ENCODE measurements at places on chromosomes 6 and 20.

- DNase-seq, result no peak
These were observed 34.6 kb downstream of the RNF146 start for GRCh38 chr6:127301199-127301700.

DNA sequence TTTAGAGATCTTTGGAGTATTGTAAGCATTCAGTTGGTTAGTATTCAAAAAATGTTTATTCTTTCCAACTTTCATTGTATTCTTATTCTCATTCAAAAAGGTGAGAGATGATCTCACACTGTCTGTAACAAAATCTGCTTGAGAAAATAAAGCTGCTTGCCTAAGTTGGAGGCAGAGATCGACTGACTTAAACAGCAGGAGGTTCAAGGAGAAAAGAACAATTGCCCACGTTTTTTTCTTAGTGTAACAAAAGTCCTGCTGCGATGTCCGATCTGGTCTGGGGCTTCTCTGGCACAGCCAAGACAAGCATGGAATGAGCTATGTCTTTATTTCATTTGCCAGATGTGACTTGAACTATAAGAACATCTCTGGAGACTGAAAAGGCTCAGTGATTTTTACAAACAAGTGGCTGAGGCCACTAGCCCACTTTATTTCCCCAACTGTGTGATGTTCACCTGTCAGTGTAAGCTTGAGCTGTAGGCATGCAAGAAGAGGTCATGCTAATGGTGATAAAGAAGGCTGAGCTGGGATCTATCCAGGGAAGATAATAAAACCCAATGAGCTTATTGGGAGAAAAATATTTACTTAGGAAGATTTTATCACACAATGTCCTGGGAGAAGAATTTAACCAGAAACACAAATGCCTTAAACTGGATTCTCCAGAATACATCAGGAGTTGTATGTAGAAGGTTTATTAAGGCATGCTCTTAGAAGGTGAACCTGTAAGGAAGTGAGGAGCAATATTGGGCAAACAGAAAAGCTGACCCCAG, 580.1 kb upstream of the BTBD3 start:
- DNase-seq, result no peak

- no peak for DNase-seq
These were observed 598 bp downstream of the OGFR start for GRCh38 chr20:62805155-62805710.

DNA sequence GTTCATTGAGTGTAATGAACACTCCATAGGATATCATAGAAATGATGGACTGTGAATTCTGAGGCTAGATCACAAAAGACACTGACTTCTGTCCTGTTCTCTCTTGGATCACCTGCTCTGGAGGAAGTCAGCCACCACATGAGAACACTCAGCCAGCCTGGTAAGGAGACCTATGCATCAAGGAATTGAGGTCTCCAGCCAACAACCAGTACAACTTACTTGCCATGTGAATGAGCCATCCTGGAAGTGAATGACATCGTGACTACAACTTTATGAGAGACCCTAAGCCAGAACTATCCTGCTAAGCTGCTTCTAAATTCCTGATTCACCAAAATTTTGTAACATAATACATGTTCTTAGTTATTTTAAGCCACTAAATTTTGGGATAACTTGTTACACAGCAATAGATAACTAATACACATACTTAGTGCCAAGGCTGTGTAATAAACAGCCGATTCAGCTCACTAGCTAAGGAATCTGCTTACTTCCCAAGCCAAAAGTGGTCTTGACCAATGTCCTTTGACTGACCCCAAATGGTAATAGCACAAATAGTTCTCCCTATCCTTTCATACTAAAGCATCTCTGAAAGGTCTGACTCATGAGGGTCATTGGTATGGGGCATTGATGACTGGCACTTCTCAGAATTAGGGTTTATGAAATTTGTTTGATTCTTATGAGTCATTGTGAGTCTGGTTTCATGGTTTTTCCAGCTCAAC, 6.9 kb upstream of the CTNNBL1 start:
- DNase-seq, result no peak

GRCh38 chr6:156348849-156349248, 428.3 kb upstream of the ARID1B start:
- peak; percentile 92 for DNase-seq

GRCh38 chr6:452301-453067, 60.9 kb downstream of the IRF4 start:
- DNase-seq, result peak; percentile 80

- peak; percentile 13 for DNase-seq
These were observed 65.6 kb downstream of the STMND1 start for GRCh38 chr6:17167327-17167979.

- no peak for DNase-seq
These were observed 4.4 kb downstream of the PYGB start for GRCh38 chr20:25252230-25252651.

Data from NCI-H2081 (cell line).